Chondrocyte (in vitro differentiated cells): ENCODE measurements at places on chromosomes 11 and 22. TPM values are rescaled to one million over a fixed set of nuclear protein-coding genes. Genes with fewer than 3 reads are reported as not detected.
A peak's percentile ranks its signal among the peaks of the same experiment; 100 is the strongest.

- H3K4me3 ChIP-seq, result no peak overlapping the region
- no peaks in the 10 kb centered on the region for H3K36me3 ChIP-seq
- DNase-seq, result no peak
- H3K27ac ChIP-seq, result no peak overlapping the region
Measured at GRCh38 chr22:23243006-23243573, 62.8 kb downstream of the BCR start.

- H3K27ac ChIP-seq, result peak overlapping the region; percentile 17
- H3K27me3 ChIP-seq, result no peaks in the 10 kb centered on the region
- no peak overlapping the region for H3K4me3 ChIP-seq
- H3K4me1 ChIP-seq, result peaks cover 18% of the 10 kb centered on the region
Measured at GRCh38 chr11:77884186-77884828, 63.4 kb downstream of the AAMDC start.

GRCh38 chr11:131402040-131402439 is 31.6 kb downstream of the NTM start:
- H3K36me3 ChIP-seq, result no peaks in the 10 kb centered on the region
- no peak overlapping the region for H3K4me3 ChIP-seq
- peaks cover 20% of the 10 kb centered on the region for H3K27me3 ChIP-seq
- no peak overlapping the region for H3K27ac ChIP-seq
- H3K4me1 ChIP-seq, result no peaks in the 10 kb centered on the region

GRCh38 chr11:13629779-13630178 is 38.7 kb upstream of the FAR1 start:
- H3K27ac ChIP-seq, result no peak overlapping the region
- no peak overlapping the region for H3K4me3 ChIP-seq
- no peaks in the 10 kb centered on the region for H3K36me3 ChIP-seq
- H3K27me3 ChIP-seq, result peaks cover 16% of the 10 kb centered on the region

- H3K27me3 ChIP-seq, result no peaks in the 10 kb centered on the region
- peaks cover 19% of the 10 kb centered on the region for H3K36me3 ChIP-seq
- peaks cover 6% of the 10 kb centered on the region for H3K4me1 ChIP-seq
- H3K4me3 ChIP-seq, result no peak overlapping the region
Measured at GRCh38 chr11:111550258-111550657, 9.7 kb downstream of the LAYN start.

DNA sequence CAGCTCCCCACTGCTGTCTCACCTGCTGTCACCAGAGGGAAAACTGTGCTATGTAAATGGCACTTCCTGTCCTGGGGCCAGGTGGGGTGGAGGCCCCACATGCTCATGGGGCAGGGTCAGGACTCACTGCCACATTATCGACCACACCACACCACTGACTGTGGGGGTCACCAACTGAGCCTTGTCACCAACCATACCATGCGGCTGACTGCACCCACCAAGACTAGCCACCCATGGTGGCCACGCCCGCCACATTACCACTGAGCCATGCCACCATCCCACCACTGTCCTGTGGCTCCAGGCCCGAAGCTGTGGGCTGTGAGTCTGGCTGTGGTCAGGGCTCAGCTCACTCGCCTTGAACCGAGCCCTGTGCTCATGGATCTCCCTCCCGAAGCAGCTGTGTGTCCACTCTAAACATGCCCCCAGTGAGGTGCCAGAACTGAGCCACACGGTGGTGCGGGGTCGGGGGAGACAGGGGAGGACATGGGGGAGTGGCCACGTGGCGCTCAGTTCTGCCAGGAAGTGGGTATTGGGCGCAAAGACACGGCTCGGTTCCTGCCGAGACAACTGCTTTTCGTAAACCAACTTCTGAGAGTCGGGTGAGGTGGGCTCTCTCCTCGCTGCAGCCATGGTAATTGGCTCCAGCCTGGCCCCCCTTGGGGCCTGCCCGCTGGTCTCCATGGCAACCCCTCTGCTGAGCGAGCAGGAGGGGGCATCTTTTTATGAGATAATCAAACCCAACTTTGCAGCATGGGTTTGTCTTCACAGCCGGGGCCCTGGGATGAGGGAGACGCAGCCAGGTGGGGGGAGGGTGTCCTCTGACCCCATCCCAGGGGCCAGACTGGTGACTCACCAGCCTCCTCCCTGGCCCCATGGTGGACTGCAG is 23.2 kb downstream of the RTN4R start:
- H3K36me3 ChIP-seq, result no peaks in the 10 kb centered on the region
- no peaks in the 10 kb centered on the region for H3K27me3 ChIP-seq
- no peak for DNase-seq
- no peak overlapping the region for H3K4me3 ChIP-seq
- peaks cover 16% of the 10 kb centered on the region for H3K4me1 ChIP-seq

- no peak for DNase-seq
- H3K4me3 ChIP-seq, result no peak overlapping the region
- no peak overlapping the region for H3K27ac ChIP-seq
- H3K27me3 ChIP-seq, result peaks cover 10% of the 10 kb centered on the region
- H3K36me3 ChIP-seq, result no peaks in the 10 kb centered on the region
Measured at GRCh38 chr11:80995523-80995922, 1554.7 kb upstream of the TENM4 start.

GRCh38 chr11:1988667-1989317 is 8.8 kb downstream of the H19 start:
- H3K27ac ChIP-seq, result no peak overlapping the region
- no peaks in the 10 kb centered on the region for H3K4me1 ChIP-seq
- no peak overlapping the region for H3K4me3 ChIP-seq
- H3K36me3 ChIP-seq, result no peaks in the 10 kb centered on the region
- H3K27me3 ChIP-seq, result no peaks in the 10 kb centered on the region

DNA sequence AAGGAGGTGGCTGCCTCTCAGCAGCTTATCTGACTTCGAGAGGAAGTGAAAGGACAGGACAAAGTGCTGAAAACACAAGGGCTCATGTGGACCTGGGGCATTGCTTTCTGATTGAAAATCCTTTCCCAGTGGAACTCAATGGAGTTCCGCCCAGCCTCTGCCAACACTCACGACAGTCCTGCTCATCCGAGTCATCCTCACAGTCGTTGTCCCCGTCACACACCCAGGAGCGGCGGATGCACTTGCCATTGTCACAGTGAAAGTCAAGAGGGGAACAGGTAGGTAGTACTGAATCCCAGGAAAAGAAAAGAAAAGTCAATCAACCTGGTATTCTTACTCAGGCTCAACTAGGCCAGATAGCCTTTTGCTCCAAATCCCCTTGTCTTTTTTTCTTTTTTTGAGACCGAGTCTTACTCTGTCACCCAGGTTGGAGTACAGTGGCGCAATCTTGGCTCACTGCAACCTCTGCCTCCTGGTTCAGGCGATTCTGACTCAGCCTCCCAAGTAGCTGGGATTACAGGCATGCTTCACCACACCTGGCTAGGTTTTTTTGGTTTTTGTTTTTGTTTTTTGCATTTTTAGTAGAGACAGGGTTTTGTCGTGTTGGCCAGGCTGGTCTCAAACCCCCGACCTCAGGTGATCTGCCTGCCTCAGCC is 18.1 kb downstream of the LRP4 start:
- H3K27me3 ChIP-seq, result no peaks in the 10 kb centered on the region
- no peak overlapping the region for H3K4me3 ChIP-seq

GRCh38 chr11:65445101-65445603 is 22.6 kb downstream of the NEAT1 start:
- no peak for DNase-seq
- H3K27me3 ChIP-seq, result no peaks in the 10 kb centered on the region
- no peak overlapping the region for H3K4me3 ChIP-seq
- peaks cover 24% of the 10 kb centered on the region for H3K36me3 ChIP-seq
- peaks cover 65% of the 10 kb centered on the region for H3K4me1 ChIP-seq

GRCh38 chr22:21650823-21651520 is 8.9 kb downstream of the SDF2L1 start:
- H3K36me3 ChIP-seq, result peaks cover 1% of the 10 kb centered on the region
- H3K27ac ChIP-seq, result peak overlapping the region; percentile 82
- no peak for DNase-seq
- peaks cover 19% of the 10 kb centered on the region for H3K4me1 ChIP-seq

DNA sequence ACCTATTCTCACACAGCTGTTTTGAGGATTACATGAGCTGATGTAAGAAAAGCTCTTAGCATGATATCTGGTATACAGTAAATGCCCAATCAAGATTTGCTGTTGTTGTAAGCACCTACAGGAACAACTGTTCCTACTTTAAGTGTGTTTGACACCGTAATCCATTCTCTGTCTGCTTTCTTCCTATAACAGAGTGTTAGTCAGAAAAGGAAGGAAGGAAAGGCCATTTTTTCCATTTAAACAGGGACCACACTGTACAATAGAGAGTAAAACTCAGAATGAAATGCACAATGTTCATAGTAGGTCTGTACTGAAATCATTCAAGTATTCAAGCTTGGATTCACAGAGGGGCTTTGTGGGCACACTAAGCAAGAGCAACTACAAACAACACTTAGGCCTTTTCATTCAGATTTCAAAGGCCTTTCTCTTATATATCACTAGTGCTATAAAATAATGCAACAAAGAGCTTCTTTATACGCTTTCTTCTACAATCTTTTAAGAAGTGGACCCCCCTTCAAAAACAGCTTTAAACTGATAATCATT is 21.5 kb downstream of the MTCH2 start:
- H3K36me3 ChIP-seq, result peaks cover 13% of the 10 kb centered on the region
- no peak for DNase-seq
- peaks cover 14% of the 10 kb centered on the region for H3K4me1 ChIP-seq
- no peak overlapping the region for H3K4me3 ChIP-seq
- no peaks in the 10 kb centered on the region for H3K27me3 ChIP-seq

DNA sequence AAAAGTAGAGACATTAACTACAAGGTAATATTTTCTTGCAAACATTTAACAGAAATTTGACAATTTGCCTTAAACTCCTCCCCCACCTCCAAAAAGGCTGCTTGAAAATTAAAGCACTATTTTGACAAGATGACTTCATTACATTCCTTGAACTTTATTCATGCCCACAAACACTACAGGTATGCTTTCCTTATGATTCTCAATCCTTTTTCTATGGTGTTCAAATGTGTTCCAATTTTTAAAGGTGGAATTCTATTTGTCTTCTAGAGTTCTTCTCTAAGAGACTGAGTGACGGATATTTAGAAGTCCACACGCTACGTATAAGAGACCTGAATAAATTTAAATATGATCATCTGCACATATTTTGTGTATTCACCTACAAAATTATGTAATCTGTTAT is 69.4 kb downstream of the MRTFA start:
- H3K36me3 ChIP-seq, result peaks cover 5% of the 10 kb centered on the region
- H3K27ac ChIP-seq, result peak overlapping the region; percentile 38
- no peaks in the 10 kb centered on the region for H3K27me3 ChIP-seq
- no peak overlapping the region for H3K4me3 ChIP-seq
- DNase-seq, result no peak

DNA sequence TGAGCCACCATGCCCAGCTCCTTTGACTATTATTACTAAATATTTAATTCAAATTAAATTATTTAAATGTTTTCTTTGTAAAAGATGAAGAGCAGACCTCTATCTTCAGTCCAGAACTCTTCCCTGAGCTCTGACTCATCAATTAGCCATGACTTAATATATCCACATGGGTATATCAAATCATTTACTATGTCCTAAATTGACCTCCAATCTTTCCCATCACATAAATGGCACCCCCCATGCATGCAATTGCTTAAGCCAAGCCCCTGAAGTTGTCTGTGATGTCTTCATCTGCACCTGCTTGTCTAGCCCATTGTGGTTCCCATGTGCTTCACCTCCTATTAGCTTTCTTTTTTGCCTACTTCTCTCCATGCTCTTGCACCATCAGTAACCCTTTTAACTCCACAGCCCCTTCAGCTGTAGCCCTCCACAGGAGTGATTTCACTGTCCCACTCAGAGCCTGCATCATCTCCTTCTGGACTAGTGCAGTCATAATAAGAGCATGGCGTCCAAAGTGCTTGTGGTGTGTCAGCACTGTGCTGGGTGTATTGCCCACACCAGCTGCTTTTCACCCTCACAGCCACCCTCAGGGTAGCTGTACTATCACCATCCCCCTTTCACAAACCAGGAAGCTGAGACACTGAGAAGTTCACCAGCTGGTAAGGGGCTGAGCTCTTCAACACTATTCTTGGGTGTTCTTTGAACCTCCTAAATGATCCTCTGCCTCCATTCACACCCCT is 11.8 kb upstream of the THY1 start:
- no peak for DNase-seq
- no peaks in the 10 kb centered on the region for H3K36me3 ChIP-seq
- no peak overlapping the region for H3K27ac ChIP-seq
- H3K27me3 ChIP-seq, result no peaks in the 10 kb centered on the region

DNA sequence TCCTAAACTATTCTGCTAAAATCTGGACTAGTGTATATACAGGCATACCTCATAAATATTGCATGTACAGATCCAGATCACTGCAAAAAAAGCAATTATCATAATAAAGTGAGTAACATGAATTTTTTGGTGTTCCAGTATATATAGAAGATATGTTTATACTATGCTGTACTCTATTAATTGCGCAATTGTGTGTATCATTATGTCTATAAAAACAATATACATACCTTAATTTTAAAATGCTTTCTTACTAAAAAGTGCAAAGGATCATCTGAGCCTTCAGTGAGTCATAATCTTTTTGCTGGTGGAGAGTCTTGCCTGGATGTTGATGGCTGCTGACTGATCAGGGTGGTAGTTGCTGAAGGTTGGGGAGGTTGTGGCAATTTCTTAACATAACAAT is 35.4 kb upstream of the CEP295 start:
- H3K27me3 ChIP-seq, result peaks cover 9% of the 10 kb centered on the region
- H3K4me1 ChIP-seq, result peaks cover 33% of the 10 kb centered on the region
- no peak overlapping the region for H3K4me3 ChIP-seq
- H3K27ac ChIP-seq, result no peak overlapping the region
- H3K36me3 ChIP-seq, result no peaks in the 10 kb centered on the region

- peaks cover 53% of the 10 kb centered on the region for H3K4me1 ChIP-seq
- no peaks in the 10 kb centered on the region for H3K27me3 ChIP-seq
- no peaks in the 10 kb centered on the region for H3K36me3 ChIP-seq
- peak; percentile 58 for DNase-seq
- H3K4me3 ChIP-seq, result no peak overlapping the region
- H3K27ac ChIP-seq, result peak overlapping the region; percentile 79
Measured at GRCh38 chr11:119791701-119792151, 62.7 kb upstream of the NECTIN1 start.

GRCh38 chr22:37677493-37677974 is 2.1 kb downstream of the LGALS1 start:
- peaks cover 42% of the 10 kb centered on the region for H3K4me1 ChIP-seq
- H3K27ac ChIP-seq, result peak overlapping the region; percentile 85
- H3K4me3 ChIP-seq, result peak overlapping the region; percentile 77

PNPLA3 gene
- 2.5 to 3.5 TPM (median 2.5 TPM) in 3 replicates for total RNA-seq

CCDC87 gene
- 0.23 to 0.32 TPM (median 0.27 TPM) in 3 replicates for total RNA-seq

GLYATL1 gene
- 0.28 TPM in 1 of 3 replicates, not detected in the others for total RNA-seq

LRRC4C gene
- total RNA-seq, result 0.72 to 1.2 TPM (median 0.72 TPM) in 3 replicates

SMTNL1 gene
- not detected in 3 replicates for total RNA-seq

DNAJB13 gene
- not detected in 3 replicates for total RNA-seq

TSGA10IP gene
- total RNA-seq, result not detected in 3 replicates

MYH9 gene
- total RNA-seq, result 1,046 to 1,908 TPM (median 1,853 TPM) in 3 replicates

ASPHD2 gene
- 5.5 to 6.9 TPM (median 6.8 TPM) in 3 replicates for total RNA-seq

CADM1 gene
- 14.6 to 30.0 TPM (median 29.0 TPM) in 3 replicates for total RNA-seq

LRRC74B gene
- not detected in 3 replicates for total RNA-seq

A4GALT gene
- total RNA-seq, result 5.2 to 23.8 TPM (median 22.0 TPM) in 3 replicates
